ENCODE measurements at places on chromosomes 1 and 21.

- no peak for DNase-seq
These were observed 29.6 kb downstream of the EPS15 start for GRCh38 chr1:51489472-51489871.

DNA sequence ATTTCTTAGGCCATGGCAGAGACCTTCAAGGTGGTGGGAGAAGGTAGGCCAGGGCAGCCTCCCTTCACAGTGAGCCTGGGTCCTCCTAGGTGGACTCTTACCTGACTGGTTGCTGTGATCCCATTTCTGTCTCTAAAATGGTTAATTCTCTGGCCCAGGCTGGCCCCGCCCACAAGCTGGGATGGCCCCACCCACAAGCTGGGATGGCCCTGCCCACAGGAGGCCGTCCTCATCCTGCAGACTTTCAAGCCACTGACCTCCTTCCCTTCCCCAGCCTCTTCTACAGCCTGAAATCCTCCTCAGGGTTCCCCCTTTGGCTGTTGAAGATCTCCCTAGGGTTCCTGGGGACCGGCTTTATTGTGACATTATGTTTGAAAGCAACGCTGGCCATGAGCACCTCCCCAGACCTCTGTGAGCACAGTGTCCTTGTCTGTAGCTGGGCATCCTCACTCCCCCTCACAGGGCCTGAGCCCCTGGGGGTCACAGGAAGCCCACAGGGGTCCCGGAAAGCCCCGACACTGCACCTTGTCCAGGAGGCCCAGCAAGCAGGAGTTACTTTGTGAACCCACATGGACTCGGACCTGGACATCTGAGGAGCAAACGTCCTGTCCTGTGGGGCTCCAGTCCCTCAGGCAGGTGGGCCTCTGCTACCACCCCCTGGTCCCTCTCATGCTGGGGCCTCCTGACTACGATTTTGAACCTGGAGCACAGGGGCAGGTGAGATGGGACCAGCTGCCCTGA, 621.7 kb downstream of the MATN1 start:
- DNase-seq = no peak

GRCh38 chr1:89206373-89206772, 7.6 kb upstream of the GBP4 start:
- no peak for DNase-seq

- DNase-seq = no peak
These were observed 1807.8 kb downstream of the BRINP3 start for GRCh38 chr1:188669728-188670382.

- no peak for DNase-seq
These were observed 79.3 kb upstream of the DIRAS3 start for GRCh38 chr1:68129536-68130250.
